ENCODE measurements at places on chromosomes 6 and 20.

- no peak for DNase-seq
These were observed 12.1 kb downstream of the NCR2 start for GRCh38 chr6:41347378-41348050.

DNA sequence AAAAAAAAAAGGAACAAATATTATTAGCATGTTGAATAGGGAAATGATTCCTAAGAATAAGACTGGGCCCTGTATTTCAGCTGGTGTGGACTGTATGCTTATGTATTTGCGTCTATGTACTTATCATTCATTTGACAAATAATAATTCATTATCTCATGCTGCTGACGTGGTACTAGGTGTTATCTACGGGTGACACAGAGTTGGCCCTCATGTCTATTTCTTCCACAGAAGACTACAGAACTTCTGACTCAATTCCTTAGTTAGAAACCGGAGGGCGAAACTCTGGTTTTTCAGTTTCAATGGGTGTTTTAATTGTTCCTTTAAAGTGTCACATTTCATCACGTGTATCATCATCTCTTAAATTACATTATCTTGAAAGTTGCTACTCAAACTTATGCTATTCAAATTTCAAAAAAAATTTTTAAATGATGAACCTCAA lies 305.9 kb downstream of the CLIC5 start:
- DNase-seq: no peak

DNA sequence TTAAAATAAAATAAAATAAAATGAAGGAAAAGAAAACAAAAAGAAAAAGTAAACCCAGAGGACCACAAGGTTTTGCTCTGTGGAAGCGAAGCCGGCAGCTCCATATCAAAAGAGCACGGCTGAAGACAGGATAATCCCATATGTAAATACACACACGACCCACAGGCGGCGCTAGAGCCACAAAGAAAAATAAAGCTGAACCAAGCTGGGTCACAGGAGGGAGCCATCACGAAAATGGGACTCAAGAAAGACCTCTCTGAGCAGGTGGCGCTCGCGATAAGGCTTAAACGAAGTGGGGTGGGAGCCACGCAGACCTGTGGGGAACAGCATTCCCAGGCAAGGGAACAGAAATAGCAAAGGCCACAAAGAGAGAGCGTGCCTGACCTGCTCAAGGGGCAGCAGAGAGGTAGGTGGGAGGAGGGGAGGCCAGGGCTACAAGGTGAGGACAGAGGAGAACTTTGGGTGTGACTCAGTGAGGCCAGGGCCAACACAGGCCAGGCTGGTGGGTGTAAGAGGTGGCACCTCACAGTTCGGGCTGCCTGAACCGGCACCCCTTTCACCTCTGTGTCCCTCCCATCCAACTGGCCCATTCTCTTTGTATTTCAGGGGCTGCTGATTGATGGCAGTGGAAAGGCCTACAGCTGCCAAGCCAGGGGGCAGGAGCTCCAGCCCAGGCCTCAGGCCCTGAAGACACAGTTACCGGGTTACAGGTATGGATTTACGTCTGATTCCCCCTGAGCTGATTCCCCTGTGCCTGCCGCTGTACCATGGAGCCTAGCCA lies 26.0 kb downstream of the PTGIS start:
- peak; percentile 67 for DNase-seq

- DNase-seq: no peak
These were observed 25.0 kb downstream of the TMEM242 start for GRCh38 chr6:157298216-157298724.

DNA sequence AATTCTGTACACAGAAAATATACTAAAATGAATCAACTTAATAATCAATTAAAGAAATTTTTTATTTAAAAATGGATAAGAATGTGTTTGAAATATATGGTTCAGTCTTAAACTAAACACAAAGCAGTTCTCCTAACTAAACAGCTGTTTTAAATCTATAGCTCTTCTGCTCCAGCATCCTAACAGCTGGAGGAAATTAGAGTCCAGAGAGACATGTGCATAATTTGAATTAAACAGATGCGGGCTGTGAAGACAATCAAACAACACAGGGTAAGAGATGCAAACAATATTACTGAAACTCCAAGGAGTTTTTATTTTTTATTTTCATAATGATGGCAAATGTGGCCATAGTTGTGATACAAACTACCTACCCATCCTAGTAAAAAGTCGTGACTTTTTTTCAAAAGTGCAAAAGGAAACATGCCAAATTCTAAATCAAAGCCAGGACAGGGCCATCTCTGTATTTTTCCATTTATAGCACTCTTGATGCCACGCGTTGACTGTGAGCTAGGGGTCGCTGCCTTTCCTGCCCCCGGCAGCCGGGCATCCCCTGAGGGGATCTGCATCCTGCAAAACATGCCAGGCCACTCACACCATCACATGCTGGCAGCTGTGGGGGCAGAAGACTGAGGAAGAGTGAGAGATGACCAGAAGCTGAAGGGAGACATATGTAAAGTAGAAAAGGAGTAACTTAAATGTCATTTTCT lies 310.6 kb downstream of the PRKN start:
- no peak for DNase-seq

- no peak for DNase-seq
These were observed 164.8 kb upstream of the DTNBP1 start for GRCh38 chr6:15827496-15828255.

DNA sequence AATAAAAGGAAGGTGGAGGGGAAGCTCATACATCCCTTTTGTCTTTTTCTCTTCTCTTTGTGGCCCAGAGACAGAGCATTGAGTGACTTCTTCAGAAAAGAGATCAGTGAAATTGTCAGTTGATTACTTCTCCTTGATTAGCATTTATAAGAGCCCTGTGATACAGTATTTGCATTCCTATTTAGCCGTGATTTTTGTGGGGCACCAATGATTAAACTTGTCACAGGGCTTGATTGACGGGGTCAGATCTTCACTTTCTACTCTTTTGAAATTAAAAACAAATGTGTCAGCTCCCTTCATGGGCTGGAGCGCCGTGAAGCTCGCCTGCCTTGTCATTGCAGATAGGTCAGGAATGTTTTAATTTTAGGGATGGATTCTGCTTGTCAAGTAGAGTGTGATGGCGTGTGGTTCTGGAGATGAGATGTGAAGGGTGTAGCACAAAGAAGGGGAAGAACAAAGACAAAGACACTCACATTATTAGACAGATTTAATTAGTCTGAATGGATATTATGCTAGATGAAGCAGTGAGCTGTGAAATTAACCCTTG lies 166.8 kb downstream of the ZNF217 start:
- no peak for DNase-seq

- DNase-seq: peak; percentile 80
These were observed 53.7 kb downstream of the BMP7 start for GRCh38 chr20:57212534-57213276.
